ENCODE measurements at places on chromosomes 16 and 17.
A peak's percentile ranks its signal among the peaks of the same experiment; 100 is the strongest.

- H3K36me3 ChIP-seq = no peaks in the 10 kb centered on the region
- H3K4me3 ChIP-seq = no peak overlapping the region
- H3K27ac ChIP-seq = no peak overlapping the region
- no peaks in the 10 kb centered on the region for H3K27me3 ChIP-seq
- no peaks in the 10 kb centered on the region for H3K4me1 ChIP-seq
Observed at GRCh38 chr17:72456075-72456474, 335.3 kb downstream of the SOX9 start.

- DNase-seq = no peak
- no peaks in the 10 kb centered on the region for H3K36me3 ChIP-seq
- no peaks in the 10 kb centered on the region for H3K27me3 ChIP-seq
- H3K27ac ChIP-seq = no peak overlapping the region
- H3K4me1 ChIP-seq = peaks cover 4% of the 10 kb centered on the region
- H3K4me3 ChIP-seq = no peak overlapping the region
Observed at GRCh38 chr17:78661093-78661770, 84.0 kb upstream of the DNAH17 start.

DNA sequence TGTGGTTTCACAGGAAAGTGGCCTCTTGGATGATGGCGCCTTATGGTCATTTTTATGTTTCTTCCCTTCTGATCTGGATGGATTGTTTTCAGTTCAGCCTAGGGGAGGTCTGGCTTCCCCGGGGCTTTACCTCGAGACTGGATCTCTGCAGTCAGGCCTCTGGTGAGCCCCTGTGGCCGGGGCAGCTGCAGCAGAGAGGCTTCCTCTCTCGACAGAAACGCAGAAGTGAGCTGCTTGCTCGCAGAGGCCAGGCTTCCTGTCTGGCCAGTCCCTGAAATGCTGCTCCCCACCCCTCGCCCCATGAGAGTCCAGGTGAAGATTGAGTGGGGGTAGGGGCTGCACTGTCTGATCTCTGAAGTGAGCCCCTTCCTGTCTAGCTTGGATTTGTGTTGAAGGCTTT is 44.0 kb downstream of the PLCG2 start:
- no peaks in the 10 kb centered on the region for H3K4me1 ChIP-seq
- no peaks in the 10 kb centered on the region for H3K27me3 ChIP-seq
- no peak overlapping the region for H3K4me3 ChIP-seq
- peak overlapping the region; percentile 19 for H3K27ac ChIP-seq
- peak; percentile 15 for DNase-seq

- no peak overlapping the region for H3K27ac ChIP-seq
- H3K27me3 ChIP-seq = no peaks in the 10 kb centered on the region
- H3K4me3 ChIP-seq = no peak overlapping the region
- DNase-seq = no peak
- no peaks in the 10 kb centered on the region for H3K36me3 ChIP-seq
Observed at GRCh38 chr17:65102788-65103187, 34.4 kb upstream of the RGS9 start.

- no peak overlapping the region for H3K4me3 ChIP-seq
- H3K27ac ChIP-seq = no peak overlapping the region
- no peaks in the 10 kb centered on the region for H3K27me3 ChIP-seq
- DNase-seq = no peak
Observed at GRCh38 chr17:82943751-82944150, 103.9 kb upstream of the ZNF750 start.

Measured in left lung (tissue), 14 donors.